ENCODE measurements at places on chromosomes 13 and 19.

GRCh38 chr19:19657397-19657783, 6.1 kb downstream of the ATP13A1 start:
- no peak for DNase-seq

DNA sequence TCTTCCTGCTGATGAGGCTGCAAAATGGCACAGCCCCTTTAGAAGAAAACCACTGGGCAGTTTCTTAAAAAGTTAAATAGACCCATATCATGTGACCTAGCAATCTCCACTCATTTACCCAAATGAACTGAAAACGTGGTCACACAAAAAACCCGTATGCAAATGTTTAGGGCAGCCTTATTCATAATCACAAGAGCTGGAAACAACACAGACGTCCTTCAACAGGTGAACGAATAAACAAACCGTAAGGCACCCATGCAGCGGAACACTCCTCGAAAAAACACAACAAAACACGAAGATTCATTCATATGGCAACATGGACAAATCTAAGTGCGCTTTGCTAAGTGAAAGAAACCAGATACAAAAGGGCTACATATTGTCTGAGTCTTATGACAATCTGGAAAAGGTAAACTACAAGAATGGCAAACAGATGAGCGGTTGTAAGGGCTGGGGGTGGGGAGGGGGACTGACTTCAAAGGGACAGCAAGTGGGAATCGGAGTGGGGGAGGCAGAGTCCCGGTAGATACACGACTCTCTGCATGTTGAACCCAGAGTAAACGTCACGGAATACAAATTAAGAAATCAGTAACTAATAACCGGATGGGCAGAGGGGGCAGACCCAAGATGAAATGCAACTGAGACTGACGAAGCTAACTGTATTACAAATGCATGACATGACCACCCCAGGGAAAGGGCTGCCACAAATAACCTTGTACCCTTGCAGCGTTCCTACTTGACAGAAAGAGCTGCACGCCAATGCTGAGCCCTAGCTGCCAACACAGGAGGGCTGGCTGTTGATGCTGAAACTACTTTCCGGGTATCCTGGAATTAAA, 33.4 kb downstream of the MLLT1 start:
- no peak for DNase-seq

DNA sequence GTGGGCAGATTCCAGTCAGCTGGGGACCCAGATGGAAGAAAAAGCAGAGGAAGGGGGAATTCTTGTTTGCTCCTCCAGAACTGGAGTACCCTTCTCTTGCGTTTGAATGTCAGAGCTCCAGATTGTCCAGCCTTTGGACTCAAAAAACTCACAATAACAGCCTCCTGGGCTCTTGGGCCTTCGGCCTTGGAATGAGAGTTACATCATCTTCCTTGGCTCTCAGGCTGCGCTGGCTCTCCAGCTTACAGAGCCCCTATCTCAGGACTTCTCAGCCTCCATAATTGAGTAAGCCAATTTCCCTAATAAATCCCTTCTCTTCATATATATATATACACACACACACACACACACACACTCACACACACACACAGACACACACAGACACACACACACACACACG, 1215.7 kb upstream of the SLC10A2 start:
- no peak for DNase-seq

DNA sequence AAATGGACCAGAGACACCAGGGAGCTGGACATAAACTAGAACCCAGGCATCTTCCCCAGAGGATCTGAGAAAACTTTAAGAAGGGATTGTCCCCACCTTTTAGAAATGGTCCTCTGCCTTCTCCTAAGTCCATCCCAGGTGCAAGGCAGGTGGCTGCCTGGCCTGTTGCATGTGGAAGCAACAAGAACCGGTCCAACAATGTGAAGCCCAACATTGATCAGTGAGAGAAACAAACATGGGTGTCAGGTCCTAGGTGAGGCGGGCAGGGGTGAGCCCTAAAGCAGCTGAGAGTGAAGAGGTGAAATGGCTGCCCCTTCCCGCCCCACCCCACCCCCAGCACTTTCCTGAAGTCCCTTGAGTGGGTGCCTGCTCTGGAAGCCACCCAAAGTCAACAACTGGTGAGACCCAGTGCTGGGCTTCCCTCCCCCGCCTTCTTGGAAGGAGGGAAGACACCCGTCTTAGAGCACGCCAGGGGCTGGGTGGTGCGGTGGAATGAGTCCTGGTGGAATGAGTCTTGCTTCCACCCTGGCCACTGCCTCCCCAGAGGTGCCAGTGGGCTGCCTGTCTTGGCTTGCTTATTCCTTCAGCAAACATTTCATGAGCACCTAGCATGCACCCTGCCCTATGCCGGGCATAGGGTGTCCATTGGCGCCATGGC, 1.7 kb downstream of the AP1M1 start:
- no peak for DNase-seq

- no peak for DNase-seq
These were observed 49.1 kb downstream of the SAE1 start for GRCh38 chr19:47179653-47180310.

DNA sequence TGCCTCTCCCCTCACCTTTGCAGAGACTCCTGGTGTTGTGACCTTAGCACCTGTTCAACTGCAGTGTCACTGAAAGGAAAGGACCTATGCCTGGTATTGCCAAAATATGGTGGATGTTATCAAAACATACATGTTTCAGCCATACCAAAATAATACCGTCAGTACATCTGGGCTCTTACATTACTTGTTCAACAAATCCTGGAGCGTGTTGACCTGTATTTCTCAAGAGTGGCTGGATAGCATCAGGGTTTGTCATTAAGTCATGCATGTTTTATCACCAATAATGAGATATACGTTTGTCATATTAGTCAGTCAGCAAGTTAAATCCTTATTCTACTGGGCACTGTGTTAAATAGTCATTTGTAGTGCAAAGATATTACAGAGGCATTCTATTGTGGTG, 290.8 kb downstream of the SHISA2 start:
- no peak for DNase-seq

DNA sequence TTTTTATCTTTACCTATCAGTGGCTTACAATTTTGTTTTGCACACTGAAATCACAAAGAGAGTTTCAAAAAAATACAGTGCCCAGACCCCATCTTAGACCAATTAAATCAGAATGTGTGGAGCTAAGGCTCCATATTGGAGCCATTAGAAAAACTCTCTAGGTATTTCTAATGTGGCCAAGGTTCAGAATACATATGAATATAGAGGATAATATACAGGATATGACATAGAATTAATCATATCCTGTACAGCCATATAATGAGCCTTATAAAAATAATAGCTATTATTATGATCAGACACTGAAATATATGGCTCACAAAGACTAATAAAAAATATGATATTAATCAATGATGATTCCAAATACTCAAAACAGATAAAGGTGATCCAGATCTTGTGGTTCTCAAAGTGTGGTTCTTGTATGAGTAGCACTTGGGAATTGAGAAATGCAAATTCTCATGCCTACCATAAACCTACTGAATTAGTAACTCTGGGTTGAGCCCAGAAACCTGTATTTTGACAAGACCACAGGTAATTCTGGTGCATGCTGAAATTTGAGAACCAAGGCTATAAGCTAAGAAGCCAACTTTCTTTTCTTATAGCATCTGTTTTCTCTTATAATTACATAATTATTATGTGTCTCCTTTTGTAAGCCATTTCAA, 408.0 kb downstream of the DIAPH3 start:
- no peak for DNase-seq
